ENCODE measurements at places on chromosomes 3 and 15. TPM values are rescaled to one million over a fixed set of nuclear protein-coding genes. Genes with fewer than 3 reads are reported as not detected.

GRCh38 chr3:14872706-14873105, 53.9 kb downstream of the FGD5 start:
- DNase-seq, result no peak

DNA sequence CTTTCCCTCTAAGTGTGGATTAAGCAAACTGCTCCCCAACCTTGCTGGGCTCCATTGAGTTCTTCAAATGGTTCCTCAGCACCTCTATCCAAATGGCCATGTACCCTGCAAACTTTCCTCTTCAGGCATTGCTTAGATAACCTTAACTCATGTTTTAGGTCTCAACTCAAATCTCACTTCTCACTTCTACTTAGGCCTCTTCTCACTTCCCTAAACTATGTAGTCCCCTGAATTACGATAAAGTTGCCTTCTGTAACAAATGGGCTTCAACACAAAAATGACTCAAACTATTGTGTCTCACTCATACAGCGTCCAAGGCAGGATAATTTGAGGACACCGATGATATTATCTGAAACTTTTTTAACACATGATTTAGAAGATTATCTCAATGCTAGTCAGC, 62.4 kb upstream of the STAC start:
- no peak for DNase-seq

DNA sequence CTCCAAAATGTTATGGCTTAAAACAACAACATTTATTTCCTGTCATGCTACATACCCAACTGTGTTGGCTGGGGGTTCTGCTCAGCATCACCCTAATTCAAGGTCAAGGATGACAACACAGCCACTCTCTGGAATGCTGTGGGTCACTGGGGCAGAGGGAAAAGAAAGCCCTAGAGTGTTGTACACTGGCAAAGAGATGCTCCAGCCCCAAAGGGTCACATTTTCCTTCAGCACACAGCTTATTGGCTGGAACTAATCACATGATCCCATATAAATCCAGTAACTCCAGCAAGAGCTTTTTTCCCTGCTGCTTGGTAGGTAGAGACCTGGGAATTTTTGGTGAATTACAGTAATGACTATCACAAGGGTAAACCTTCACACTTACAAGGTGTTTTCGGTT, 1041.4 kb downstream of the NTRK3 start:
- DNase-seq, result no peak

DNA sequence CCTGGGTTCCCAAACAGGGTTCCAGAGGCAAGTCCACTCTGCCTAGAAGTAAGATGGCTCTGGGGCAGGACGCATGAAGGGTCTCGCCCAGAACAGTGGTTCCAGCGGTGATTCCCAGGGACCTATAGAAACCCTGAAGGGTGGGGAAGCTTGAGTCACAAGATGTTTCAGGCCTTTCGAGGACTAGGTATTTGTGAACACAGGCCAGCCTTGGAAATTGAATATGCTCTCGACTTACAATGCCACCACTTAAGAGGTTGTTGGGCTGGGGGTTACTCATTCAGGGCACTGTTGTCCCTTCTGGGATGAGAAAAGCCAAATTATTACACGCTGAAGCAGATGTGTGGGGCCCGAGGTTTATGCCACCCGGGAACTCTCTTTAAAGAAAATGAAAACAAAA, 152.0 kb downstream of the TJP1 start:
- DNase-seq, result no peak

DNA sequence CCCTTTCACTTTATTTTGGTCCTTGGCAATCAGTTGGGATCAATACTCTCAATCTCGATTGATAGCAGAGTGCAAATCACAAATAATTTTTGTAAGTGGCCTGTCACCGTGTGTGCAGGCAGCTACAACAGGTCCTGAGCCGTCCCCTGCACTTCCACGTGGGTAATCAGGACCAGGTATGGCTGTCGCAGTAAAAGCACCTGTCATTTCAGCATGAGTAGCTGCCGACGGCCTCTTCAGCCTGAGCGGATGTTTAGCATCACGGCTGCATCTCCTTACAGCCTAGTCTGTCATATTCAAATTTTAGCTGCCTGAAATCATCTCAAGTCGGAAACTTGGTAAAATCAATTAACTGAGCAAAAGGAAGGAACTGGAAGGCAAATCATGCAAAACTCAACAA, 53.0 kb upstream of the FOXP1 start:
- no peak for DNase-seq

- DNase-seq, result no peak
Observed at GRCh38 chr15:67296188-67296587, 41.6 kb downstream of the IQCH start.

DNA sequence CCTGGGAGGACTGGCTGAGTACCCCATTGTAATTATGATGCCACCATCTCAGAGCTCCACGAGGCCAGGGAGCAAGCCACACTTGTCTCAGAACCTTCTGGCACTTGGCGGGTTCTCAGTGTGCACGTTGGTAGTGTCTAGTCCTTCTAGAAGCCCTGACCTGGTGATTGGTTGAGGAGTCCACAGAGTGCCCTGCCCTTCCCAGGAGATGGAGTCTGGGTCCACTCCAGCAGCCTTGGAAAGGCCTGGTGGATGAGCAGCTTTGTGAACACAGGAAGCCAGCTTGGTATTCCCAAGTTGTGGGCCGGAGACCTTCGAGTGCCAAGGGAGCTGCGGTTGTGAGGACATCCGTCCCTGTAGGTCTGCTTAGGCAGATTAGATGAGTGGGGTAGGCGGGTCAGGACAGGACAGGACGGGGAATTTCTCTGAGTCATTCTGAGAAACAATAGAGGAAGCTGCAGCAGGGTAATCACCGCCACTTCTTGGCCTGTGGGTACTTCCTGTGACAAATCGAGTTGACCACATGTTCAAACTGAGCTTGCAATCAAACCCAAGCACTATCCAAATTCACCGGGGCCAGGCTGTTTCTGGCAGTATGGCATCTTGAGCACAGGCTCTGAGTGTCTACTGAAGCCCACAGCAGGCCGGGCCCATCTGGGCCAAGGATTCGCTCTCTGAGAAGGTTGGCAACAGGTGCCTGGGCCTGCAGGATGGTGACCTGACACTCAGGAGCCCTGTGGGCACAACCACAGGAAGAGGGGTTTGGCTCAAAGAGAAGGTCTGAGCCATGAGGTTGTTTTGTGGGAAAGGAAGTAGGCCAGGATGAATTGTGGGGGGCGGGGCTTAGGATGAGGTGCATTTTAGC, 71.5 kb upstream of the PLXNA1 start:
- peak; percentile 83 for DNase-seq

DNA sequence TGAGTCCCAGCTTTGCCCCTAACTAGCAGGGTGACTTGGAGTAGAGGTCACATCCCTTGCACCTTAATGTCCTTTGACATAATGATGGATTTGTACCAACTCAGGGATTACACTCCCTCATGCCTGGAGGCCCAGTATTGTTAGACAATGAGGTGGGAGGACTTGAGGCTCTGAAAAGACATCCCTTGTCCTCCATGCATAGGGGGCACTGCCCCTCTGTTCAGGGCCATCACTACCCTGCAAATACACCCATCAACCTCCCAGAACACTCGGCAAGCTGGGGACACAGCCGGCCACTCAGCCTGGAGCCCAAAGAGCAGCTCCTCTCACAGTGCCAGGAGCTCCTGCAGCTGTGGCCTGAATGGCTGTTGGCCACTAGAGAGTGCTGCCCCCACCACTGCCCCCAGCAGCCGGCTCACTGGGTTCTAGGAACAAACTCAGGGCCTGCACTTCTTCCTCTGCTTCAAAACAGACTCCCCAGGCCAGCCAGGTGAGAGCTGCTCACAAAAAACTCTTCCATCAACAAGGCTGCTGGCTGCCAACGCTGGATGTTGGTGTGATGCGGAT, 90.2 kb downstream of the GABRB3 start:
- DNase-seq, result no peak

GRCh38 chr3:194312743-194313281, 38.3 kb downstream of the CPN2 start:
- DNase-seq, result no peak

- DNase-seq, result no peak
Observed at GRCh38 chr3:59632760-59633573, 583.1 kb upstream of the CFAP20DC start.

- no peak for DNase-seq
Observed at GRCh38 chr3:149307435-149307783, 26.0 kb downstream of the TM4SF18 start.

DNA sequence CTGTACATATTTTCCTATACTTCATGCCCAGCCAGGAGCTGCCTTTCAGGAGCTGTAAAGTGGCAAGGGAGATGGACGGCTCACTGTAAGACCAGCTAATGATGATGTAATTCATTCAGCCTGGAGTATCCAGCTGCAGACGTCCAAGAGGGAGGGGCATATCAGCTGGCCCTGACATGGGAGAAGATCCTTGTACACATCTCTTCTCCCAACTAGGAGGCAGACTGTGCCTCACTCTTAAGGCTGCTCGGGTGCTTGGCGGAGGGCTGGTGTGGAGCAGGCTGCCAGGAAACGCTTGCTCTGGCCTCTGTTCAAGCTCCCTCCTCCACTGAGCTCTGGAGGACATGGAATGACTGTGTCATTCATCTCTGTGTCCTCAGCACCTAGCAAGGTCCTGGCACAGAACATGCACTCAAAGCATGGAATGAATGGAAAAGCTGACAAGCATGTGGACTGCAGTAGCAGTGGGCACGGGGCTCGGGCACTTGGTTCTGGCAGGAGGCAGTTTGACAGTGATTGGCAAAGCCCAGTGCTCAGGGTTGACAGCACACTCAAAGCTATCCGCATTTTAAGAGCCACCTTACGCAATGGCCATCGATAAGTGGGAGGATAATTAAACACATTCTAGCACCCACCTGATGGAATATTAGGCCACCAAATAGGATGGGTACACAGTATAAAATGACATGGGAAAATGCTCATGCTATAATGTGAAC, 72.4 kb downstream of the TBC1D2B start:
- DNase-seq, result no peak

DNA sequence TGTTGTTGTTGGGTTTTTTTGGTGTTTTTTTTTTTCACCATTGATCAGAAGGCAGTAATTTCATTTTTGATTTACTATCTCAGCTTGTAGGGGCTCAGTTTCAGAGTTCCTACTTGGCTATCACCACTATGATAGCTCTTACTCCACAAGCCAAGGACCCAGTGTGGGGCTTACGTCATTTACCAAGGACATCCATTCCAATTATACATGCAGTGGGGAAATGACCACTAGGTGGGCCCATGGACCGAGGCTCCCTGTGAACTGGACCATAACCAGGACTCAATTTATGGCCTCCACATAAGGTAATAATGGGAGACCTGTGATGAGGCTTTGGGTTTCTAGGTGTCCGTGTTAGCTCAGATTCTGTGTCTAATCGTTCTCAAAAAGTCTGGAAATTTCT, 67.5 kb upstream of the CACNA1D start:
- DNase-seq, result no peak

DNA sequence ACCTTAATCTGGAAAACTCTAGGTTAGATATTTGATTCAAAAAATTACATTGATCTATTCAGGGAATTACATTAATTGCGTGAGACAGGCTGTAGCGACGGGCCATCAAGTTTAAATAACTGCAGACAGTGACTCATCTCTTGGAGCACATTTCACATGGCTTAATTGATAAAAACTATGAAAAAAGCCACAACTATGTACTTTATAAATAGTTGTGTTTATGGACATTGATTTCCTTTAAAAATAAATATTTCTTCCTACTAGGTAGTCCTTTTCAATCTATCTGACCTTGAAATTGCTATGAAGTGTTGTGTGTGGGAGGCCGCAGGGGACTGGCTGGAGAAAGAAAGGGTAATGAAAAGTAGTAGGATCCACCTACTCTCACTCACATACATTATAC, 157.8 kb downstream of the IL1RAP start:
- DNase-seq, result no peak

DNA sequence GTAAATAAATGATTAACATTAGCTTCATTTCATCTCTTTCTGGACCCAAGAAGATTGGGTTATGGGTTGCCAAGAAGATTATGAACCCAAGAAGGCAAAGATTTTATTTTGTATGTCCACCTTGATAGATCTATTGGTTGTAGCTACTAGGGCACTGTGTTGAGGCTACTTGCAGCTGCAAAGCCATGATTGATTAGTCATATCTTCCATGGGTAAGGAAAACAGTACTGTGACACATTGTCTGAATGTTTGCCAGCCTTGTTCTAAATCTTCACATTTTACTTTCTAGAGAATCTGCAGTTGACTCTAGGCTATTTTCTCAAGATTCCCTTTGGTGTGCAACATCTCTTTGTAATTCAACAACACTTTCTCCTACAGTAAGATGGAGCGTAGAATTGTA, 229.2 kb upstream of the KCNH8 start:
- no peak for DNase-seq

GRCh38 chr3:9901967-9902366, 681 bp upstream of the IL17RE start:
- no peak for DNase-seq

DNA sequence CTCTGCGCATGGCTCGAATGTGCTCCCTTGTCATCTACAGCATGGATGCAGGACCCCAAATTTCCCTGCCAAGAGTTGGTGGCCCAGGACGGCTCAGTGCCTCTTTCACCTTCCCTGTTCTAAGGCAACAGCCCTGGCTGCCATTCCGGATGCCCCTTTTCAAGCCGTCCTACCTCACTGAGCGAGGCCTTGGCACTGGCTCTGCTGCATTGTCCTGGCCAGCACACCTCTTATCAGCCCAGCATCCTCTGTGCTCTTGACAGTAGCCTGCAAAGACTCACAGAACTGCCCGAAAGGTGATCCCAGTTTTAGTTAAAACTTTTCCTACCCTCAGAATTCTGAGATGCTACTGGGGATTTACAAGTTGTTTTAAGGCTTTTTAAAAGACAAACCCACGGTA, 122.0 kb downstream of the MECOM start:
- no peak for DNase-seq

DNA sequence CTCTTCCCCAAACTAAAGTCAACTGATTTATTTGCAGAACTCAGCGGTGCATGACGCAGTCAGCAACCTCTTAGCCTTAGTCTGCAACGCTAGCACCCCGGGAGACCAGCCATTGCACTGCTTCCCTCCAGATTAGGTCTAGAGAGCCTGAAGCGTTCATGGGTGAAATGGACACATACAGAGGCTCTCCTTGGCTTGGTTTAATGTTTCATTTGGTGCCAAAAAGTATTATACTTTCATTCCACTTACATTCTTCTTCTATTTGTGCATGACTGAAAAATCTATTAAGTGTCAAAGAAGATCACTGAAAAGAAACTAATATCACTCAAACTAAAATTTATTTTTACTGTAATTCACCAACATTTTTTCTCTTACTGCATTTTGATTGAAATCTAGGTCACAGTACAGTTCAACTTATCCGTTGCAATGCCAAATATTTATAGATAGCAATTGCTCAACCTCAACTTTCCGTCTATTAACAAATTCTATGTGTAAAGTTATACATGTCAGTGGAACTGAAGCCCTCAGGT, 116.2 kb downstream of the ROBO1 start:
- DNase-seq, result no peak

GRCh38 chr15:56469483-56469882, 4.5 kb upstream of the MNS1 start:
- DNase-seq, result no peak

Gene PLA2G4E
- not detected for polyA plus RNA-seq

Gene ISY1
- 86.8 TPM for polyA plus RNA-seq

Gene GNAT1
- not detected for polyA plus RNA-seq

Gene TRAT1
- 0.24 TPM for polyA plus RNA-seq

Gene OXSR1
- 14.0 TPM for polyA plus RNA-seq

Gene CEP70
- 2.3 TPM for polyA plus RNA-seq

Gene RHOV
- not detected for polyA plus RNA-seq

Gene ADAMTSL3
- polyA plus RNA-seq, result not detected

Gene DAPK2
- polyA plus RNA-seq, result 0.69 TPM

Gene TMEM212
- not detected for polyA plus RNA-seq

Gene C3orf80
- polyA plus RNA-seq, result not detected

Gene TMEM158
- polyA plus RNA-seq, result not detected

Measured in naive B cell (primary cell).